ENCODE measurements at places on chromosomes 12 and 14.

- no peaks in the 10 kb centered on the region for H3K36me3 ChIP-seq
- peak overlapping the region; percentile 73 for H3K4me3 ChIP-seq
- no peak for DNase-seq
Measured at GRCh38 chr14:103561381-103562178, 877 bp downstream of the BAG5 start.

GRCh38 chr14:33647385-33647786 is 303.5 kb downstream of the EGLN3 start:
- no peaks in the 10 kb centered on the region for H3K27me3 ChIP-seq
- H3K36me3 ChIP-seq, result no peaks in the 10 kb centered on the region
- no peak overlapping the region for H3K4me3 ChIP-seq
- no peaks in the 10 kb centered on the region for H3K4me1 ChIP-seq
- DNase-seq, result no peak
- no peak overlapping the region for H3K27ac ChIP-seq

DNA sequence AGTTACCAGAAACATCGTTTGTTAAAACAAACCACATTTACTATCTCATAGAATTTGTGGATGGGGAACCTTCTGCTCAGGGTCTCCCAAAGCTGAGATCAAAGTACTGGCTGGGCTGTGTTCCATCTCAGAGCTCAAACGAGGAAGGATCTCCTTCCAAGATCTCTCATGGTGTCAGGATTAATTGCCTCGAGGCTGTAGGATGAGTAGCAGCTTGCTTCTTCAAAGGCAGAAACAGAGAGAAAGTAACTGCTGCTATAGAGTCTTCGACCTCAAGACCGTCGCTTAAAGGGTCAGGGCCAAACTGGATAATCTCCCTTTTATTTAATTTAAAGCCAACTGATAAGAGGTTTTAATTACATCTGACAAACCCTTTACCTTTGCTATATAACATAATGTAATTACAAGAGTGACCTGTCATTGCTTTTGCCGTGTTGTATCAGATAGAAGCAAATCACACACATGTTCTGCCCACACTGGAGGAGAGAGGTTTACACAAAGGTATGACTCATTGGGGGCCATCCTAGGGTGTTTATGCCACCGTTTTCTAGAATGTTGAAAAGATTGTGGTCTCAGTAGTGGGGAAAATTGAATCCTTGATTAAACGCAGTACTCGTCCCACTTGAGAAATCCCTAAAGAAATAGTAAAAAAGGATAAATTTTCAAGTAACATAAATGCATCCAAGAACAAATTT is 868.8 kb upstream of the TMEM132C start:
- H3K36me3 ChIP-seq, result no peaks in the 10 kb centered on the region
- no peak overlapping the region for H3K27ac ChIP-seq
- no peak for DNase-seq
- H3K4me3 ChIP-seq, result no peak overlapping the region
- H3K27me3 ChIP-seq, result no peaks in the 10 kb centered on the region

DNA sequence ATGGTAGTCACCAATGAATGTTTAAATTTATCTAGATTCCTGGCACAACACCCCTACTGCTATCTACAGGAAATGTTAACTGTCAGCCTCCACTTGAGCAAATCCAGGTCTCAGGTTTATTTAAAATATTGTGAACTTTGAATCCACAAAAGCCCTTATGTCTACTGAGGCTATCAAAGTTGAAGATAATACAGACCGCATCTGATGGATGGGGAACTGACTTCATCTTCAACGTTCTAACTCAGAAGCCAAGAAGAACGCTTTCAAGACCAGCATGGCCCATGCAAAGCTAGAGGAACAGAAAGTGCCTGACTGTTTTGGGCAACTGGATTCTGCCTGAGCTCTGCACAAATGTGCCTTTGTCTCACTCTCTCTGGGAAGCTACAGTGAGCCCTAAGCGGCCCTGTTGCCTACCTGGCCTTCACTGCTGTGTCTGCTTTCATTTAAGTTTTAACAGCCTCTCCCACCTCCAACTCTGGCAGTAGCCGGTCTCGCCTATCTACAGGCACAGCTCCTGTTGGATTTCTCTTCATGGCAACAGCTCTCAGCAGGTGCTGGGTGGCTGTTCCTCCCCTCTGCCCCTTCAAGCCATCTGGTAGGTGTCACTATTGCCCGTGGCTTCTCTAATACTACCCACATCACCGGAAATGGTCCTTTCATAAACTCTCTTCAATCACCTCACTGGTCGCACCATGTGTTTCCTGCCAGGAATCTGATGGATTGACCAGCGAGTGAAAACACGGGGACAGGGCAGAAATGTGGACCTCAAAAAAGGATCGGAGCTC is 112.1 kb upstream of the OVCH1 start:
- H3K4me3 ChIP-seq, result no peak overlapping the region
- H3K4me1 ChIP-seq, result no peaks in the 10 kb centered on the region
- no peaks in the 10 kb centered on the region for H3K36me3 ChIP-seq
- H3K27ac ChIP-seq, result no peak overlapping the region
- DNase-seq, result no peak
